ENCODE measurements at places on chromosomes 7 and 10.

DNA sequence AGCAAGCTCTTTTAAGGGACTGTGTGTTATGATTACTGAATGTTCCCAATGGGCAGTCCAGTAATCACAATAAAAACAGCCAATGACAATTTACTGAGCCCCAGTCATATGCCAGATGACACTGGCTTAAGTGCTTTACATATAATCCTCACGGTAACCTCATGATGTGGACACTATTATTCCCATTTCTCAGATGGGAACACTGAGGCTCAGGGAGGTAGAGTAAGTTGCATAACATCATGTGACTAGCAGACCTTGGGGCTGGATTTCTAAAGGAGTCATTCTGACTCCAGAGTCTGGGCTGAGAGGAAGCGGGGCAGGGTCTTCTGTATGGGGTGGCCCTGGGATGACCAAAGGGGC is 7.6 kb upstream of the RBM20 start:
- DNase-seq, result no peak

GRCh38 chr10:78731675-78732074 is 337.1 kb upstream of the ZMIZ1 start:
- DNase-seq, result no peak

- DNase-seq, result no peak
Measured at GRCh38 chr10:10617686-10618085, 400.0 kb upstream of the CELF2 start.

DNA sequence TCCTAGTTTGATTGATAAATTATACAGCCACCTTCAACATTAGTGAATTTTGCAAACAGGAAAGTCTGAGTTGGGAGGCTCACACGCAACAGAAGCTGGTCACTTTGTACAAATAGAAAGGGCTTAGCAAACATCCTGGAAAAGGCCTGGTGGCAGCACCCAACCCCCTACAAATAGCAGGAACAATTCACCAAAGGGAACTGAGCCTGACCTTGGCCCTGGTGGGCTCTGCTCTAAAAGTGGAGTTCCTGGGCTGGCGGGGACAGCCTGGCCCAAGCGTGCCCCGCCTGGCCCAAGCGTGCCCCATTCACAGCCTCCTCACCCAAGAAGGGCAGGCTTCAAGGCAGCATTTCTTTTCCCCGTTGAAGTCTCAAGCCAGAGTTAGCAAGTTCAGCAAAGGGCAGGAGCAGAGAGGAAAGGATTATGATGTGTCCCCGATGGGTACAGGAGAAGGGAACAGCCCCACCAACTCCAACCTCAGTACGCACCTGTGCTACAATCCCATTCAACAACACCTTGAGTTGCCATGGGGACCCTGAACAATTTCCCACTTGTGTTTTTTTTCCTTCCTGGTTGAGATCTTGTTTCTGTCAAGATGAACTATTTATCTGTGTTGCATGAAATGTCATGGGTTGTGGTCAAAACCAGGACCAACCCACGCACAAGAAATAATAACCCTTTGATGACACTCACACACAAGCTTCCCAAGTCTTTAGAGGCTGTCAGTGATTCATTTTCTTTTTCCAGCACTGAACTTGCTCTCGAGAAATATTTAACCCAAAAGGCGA is 43.4 kb downstream of the RGS10 start:
- DNase-seq, result no peak

- no peak for DNase-seq
Measured at GRCh38 chr7:93039786-93040185, 78.0 kb downstream of the SAMD9 start.

GRCh38 chr7:107742678-107743566 is 1.0 kb upstream of the CBLL1 start:
- DNase-seq, result no peak

- no peak for DNase-seq
Measured at GRCh38 chr10:88389456-88389855, 193.7 kb downstream of the RNLS start.

- DNase-seq, result peak; percentile 23
Measured at GRCh38 chr7:22082886-22083703, 137.4 kb upstream of the CDCA7L start.

- no peak for DNase-seq
Measured at GRCh38 chr7:41834805-41835694, 132.2 kb upstream of the INHBA start.

DNA sequence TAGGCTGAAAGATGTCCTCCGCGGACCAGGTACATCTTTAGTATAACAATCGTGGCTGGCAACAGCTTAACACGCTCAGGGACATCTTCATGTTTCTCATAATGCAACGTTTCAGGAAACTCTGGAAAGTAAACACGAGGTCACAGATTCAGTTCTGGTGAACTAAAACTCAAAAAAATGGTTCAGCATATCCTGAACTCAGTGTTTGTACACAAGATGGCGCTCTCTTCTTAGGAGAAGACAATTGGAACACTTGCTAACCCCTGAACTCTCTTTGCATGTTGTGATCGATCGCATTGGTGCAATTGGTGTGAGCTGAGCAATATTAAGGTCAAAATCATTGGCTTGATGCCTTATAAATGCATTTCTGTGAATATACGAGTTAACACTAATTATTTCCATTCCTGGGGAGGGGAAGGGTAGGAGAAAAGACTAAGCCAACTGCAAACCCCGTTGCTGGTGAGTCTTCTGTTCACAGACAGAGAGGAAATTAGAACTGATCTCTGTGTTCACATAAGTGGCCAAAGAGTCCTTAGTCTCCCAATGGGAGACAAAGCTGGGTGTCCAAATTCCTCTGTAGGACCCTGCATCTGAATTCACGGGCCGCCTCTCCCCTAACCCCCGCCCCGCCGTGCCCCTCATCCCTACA is 52.6 kb upstream of the FAM180A start:
- no peak for DNase-seq

GRCh38 chr10:95815701-95816240 is 59.8 kb downstream of the ENTPD1 start:
- no peak for DNase-seq

DNA sequence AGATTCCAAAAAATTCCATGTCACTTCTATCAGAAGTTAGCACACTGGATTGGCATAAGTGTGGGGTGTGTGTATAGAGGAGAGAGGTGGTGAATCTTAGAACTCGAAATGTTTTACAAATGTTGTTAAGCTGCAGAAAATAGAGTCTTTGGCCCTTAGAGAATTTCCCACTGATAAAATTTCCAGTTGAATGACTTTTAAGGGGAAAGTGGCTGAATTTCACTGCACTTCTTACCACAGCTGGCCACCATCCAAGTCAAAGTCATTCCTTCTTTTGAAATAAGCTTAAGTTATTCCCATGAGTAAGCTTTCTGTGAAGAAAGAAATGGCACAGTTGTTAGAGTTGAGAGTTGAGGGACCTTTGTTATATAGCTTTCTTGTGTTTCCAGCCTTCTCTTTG is 13.9 kb downstream of the VCL start:
- DNase-seq, result no peak

DNA sequence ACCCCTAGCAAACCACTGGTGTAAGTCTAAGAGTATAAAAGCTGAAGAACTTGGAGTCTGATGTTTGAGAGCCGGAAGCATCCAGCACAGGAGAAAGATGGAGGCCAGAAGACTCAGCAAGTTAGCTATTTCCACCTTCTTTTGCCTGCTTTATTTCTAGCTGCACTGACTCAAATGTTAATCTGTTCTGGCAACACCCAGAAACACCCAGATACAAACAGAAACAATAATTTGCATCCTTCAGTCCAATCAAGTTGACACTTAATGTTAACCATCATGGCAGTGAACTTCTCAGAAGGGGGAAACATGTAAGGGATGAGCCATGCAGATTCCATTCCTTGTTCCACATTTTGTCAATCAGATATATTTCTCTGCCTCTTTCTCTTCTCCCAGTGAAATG is 101.8 kb upstream of the FERD3L start:
- DNase-seq, result no peak

DNA sequence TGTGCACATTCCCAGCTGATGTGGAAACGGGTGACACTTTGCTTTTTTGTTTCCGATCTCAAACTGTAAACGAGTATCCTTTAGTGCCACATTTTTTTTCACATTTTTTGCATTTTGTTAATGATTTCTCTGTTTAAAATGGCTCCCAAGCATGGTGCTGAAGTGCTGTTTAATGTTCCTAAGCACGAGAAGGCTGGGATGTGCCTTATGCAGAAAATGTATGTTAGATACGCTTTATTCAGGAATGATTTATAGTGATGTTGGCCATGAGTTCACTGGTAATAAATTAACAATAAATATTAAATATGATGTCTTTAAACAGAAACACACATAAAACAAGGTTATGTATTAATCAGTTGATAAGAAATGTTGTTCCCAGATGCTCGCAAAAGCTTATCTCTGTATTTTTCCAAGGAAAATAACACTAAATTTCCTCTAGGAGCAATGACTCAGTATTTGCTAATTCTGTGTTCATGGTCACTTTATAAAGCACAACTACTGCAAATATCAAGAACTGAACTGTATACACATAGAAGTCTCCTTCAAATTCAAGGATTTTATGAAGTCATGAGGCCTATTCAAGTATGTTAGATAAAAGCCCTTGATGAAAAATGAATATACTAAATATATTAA is 305.9 kb upstream of the SMIM30 start:
- no peak for DNase-seq

GRCh38 chr7:152312316-152312715 is 123.5 kb downstream of the KMT2C start:
- DNase-seq, result no peak

DNA sequence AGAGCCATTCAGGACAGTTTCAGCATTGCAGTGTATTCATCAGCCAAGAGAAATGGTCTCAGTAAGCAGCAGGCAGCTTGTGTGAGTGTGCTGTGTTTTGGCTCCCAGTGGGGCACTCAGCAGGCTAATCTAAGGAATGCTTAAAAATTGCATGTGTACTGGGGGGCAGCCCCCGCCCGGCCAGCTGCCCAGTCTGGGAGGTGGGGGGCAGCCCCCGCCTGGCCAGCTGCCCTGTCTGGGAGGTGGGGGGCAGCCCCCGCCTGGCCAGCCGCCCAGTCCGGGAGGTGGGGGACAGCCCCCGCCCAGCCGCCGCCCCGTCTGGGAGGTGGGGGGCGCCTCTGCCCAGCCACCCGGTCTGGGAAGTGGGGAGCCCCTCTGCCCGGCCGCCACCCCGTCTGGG is 116.2 kb downstream of the GRID1 start:
- DNase-seq, result no peak

GRCh38 chr10:119453313-119453712 is 89.2 kb downstream of the RGS10 start:
- DNase-seq, result no peak

Measured in esophagus squamous epithelium (tissue), 5 donors.